ENCODE measurements at places on chromosomes 1 and 21. TPM values are rescaled to one million over a fixed set of nuclear protein-coding genes. Genes with fewer than 3 reads are reported as not detected.
A peak's percentile ranks its signal among the peaks of the same experiment; 100 is the strongest.

GRCh38 chr1:6359216-6360116 lies 34.1 kb downstream of the ACOT7 start:
- DNase-seq: peak; percentile 67
- peak overlapping the region; percentile 34 for H3K27ac ChIP-seq
- no peaks in the 10 kb centered on the region for H3K27me3 ChIP-seq
- H3K36me3 ChIP-seq: no peaks in the 10 kb centered on the region

GRCh38 chr1:100778748-100779147 lies 59.2 kb downstream of the VCAM1 start:
- no peaks in the 10 kb centered on the region for H3K4me1 ChIP-seq
- H3K36me3 ChIP-seq: no peaks in the 10 kb centered on the region
- no peaks in the 10 kb centered on the region for H3K27me3 ChIP-seq
- no peak for DNase-seq
- H3K4me3 ChIP-seq: no peak overlapping the region

COX20 gene
- 37.7 TPM for total RNA-seq

DNASE2B gene
- not detected for total RNA-seq

EIF2D gene
- total RNA-seq: 62.2 TPM

CELA2B gene
- not detected for total RNA-seq

All from B cell (primary cell).